ENCODE measurements at places on chromosomes 16 and 17. TPM values are rescaled to one million over a fixed set of nuclear protein-coding genes. Genes with fewer than 3 reads are reported as not detected.

The CACNG3 gene
- not detected for total RNA-seq

The CLEC19A gene
- not detected for total RNA-seq

The HS3ST4 gene
- not detected for total RNA-seq

The ZMYND15 gene
- total RNA-seq: 0.36 TPM

GRCh38 chr17:15742051-15742795 lies 10.1 kb downstream of the TBC1D26 start:
- no peak for DNase-seq

DNA sequence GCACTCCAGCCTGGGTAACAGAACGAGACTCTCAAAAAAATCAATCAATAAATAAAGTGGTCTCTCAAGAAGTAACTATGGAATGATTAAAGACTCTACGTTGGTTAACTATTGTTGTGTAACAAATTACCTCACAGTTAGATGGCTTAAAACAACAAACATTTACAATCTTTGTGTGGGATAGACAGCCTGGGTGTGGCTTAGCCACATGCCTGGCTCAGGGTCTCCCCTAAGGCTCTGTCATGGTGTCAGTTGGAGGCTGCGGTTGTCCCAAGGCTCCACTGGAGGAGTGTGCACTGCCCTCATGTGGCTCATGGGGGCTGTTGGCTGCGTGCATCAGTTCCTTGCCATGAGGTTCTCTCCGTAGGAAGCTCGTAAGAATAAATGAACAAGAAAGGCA lies 294.5 kb downstream of the SNX29 start:
- no peak for DNase-seq

DNA sequence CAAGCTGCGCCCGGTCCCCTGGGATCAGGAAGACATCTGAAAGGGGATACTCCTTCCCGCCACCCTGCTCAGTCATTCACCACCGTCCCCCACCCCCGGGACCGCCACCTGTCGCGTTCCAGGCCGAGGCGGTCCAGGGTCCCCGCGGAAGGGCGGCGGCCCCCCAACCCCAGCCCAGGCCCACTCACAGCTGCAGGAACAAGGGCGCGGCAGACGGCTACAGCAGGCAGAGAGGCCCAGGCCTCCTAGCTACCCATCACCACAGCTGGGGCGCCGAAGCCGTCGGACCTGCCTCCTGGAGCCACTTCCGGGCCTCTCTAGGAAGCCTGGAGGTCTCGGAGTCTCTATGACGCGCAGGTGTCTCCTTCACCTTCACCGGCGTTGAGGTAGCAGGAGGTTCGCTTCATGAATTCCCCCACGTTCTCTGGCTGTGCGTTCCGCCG lies at the start of gene SDR42E1:
Gene SDR42E1 (minus strand): TSS at position 272 of the 443 bp plus-strand sequence. CDS start 10,612 bp downstream, outside the sequence.
- DNase-seq: no peak

GRCh38 chr17:70159980-70160379 lies 9.4 kb upstream of the KCNJ2 start:
- DNase-seq: no peak

DNA sequence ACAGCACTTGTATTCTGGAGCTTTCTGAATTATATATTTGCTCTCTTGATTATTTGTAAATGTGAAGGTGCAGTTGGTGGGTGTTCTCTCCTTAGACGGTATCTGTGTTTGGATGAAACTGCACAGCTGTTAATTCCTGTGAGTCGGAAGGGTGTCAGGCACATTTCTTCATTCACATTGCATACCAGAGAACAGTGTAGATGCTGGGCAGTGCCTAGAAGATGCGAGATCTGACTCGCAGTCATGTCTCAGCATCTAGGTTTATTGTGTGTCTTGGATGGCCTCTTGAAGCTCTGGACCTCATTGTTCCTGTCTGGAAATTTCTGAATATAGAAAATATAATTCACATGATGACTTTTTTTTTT lies 61.2 kb downstream of the CLEC16A start:
- DNase-seq: no peak

- no peak for DNase-seq
Measured at GRCh38 chr16:50519001-50519400, 29.2 kb upstream of the NKD1 start.

GRCh38 chr17:73304971-73305812 lies 6.6 kb downstream of the CDC42EP4 start:
- peak; percentile 77 for DNase-seq

- DNase-seq: no peak
Measured at GRCh38 chr16:86321491-86321890, 188.8 kb upstream of the FOXF1 start.

- peak; percentile 96 for DNase-seq
Measured at GRCh38 chr17:7856811-7857712, at the start of gene NAA38. NAA38 (minus strand) TSS chr17:7857559; CDS start chr17:7857463, 96 bp downstream.

DNA sequence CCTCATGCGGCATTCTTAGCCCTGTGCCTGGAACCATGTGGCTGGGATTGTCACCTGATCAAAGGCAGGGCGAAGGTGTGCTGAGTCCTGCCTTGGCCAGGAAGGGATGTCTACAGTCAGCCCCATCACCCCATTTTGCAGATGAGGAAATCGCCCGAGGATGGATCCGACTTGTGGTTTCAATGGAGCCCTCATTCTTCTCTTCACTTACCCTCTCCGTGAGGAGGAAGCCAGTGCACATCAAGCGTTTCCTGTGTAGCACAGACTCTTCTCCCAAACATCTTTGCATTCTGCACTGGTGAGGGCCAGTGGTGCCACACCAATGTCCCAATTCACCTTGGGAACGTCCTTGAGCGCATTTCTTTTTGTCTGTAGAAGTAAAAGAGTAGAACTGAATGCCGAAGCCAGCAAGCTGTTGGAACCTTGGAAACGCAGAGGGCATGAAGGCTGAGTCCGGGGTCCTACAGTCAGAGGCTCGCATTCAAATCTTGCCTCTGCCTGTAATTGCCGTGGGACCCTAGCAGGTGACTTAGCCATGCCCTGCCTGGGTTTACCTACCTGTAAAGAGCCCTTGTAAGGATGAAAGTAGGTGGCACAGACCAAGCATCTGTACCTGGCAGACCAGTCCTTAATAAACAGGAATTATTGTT lies 85.4 kb downstream of the IRF8 start:
- DNase-seq: no peak

- no peak for DNase-seq
Measured at GRCh38 chr17:64459284-64459747, 10.4 kb downstream of the MILR1 start.
